ENCODE measurements at places on chromosomes 12 and 14. TPM values are rescaled to one million over a fixed set of nuclear protein-coding genes. Genes with fewer than 3 reads are reported as not detected.

GRCh38 chr14:52032204-52032801, 36.6 kb downstream of the NID2 start:
- DNase-seq: no peak

- DNase-seq: no peak
Measured at GRCh38 chr12:92002195-92002649, 143.4 kb downstream of the BTG1 start.

The TSPAN9 gene
- 109 TPM for total RNA-seq

DNA sequence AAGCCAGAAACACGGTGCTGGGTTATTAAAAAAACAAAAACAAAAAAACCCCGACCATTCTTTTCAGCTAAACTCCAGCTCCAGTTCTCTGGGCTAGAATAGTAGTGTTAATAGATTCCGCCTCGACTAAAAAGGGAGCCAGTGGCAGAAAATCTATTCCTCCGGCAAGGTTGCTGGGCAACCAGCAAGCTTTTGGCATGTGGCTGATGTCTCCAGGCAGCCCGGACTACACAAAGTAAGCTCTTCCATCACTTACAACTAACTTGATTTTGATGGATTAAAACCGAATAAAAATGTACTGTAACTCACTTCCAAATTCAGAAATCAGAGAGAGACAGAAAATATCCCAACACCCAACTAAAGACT, 126.4 kb upstream of the FOXN3 start:
- no peak for DNase-seq
